ENCODE measurements at places on chromosomes 13 and 19. TPM values are rescaled to one million over a fixed set of nuclear protein-coding genes. Genes with fewer than 3 reads are reported as not detected.
A peak's percentile ranks its signal among the peaks of the same experiment; 100 is the strongest.

DNA sequence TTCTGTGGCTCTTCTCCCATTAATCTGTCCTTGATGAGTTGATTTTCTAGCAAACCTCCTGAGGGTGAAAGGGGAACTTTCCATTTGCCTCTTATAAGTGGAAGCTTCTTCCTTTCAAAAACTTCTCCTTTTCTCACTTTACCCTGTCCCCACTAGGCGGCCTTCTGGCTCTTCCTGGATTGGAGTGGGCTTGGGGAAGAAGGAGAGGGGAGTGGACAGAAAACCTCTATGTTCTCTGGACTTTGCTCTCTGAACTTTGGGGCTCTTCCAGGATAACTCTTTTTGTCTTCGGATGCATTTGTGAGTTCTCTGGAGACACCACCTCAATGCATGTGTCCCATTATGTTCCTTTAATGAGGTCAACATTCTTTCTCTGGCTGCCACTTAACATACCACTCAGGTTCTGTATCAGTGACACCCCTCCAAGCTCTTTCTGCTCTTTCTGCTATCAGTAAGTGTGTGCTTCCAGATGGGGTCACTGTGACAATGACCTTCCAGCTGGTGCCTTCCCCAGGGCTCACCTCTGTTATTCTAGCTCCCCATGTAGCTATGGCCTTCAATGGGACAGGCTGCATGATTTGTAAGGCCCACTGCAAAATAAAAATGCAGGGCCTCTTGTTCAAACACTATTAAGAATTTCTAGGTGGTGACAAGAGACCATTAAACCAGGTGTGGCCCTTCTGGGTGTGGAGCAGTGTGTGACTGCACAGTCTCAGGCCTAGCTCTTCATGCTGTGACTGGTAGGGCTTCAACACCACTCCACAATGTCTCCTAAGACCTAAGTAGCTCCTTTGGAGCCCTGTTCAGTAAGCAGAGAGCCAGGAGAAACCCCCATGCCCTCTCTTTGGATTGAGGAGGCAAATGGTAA, 389.2 kb downstream of the EFNB2 start:
- no peak for DNase-seq

GRCh38 chr19:33724721-33725060, 72.0 kb upstream of the KCTD15 start:
- DNase-seq, result no peak

- no peak for DNase-seq
Observed at GRCh38 chr13:100443278-100443997, 145.2 kb downstream of the GGACT start.

GRCh38 chr19:32101206-32101605, 244.2 kb upstream of the ZNF507 start:
- DNase-seq, result no peak

GRCh38 chr19:47324502-47324901, 7.5 kb upstream of the C5AR2 start:
- peak; percentile 73 for DNase-seq

Gene DACH1
- not detected for total RNA-seq

All from ascending aorta (tissue), 2 donors.